ENCODE measurements at places on chromosomes 6 and 20. TPM values are rescaled to one million over a fixed set of nuclear protein-coding genes. Genes with fewer than 3 reads are reported as not detected.

GRM1 gene
- 0.09 TPM for total RNA-seq

C6orf52 gene
- 1.3 TPM for total RNA-seq

FILIP1 gene
- 17.4 TPM for total RNA-seq

SRSF6 gene
- 145 TPM for total RNA-seq

SLC26A8 gene
- total RNA-seq, result 1.2 TPM

DLL1 gene
- 12.9 TPM for total RNA-seq

FNDC11 gene
- 1.3 TPM for total RNA-seq

CCR6 gene
- total RNA-seq, result 0.83 TPM

PREX1 gene
- total RNA-seq, result 78.2 TPM

NOTCH4 gene
- total RNA-seq, result 63.6 TPM

VSTM2L gene
- 14.1 TPM for total RNA-seq

HLA-DMB gene
- 208 TPM for total RNA-seq

ZC3H12D gene
- 2.6 TPM for total RNA-seq

INSM1 gene
- total RNA-seq, result not detected

RIMS4 gene
- total RNA-seq, result 3.5 TPM

OOEP gene
- not detected for total RNA-seq

SLC16A10 gene
- total RNA-seq, result 11.9 TPM

ZSCAN31 gene
- 15.7 TPM for total RNA-seq

IFT52 gene
- 19.9 TPM for total RNA-seq

TSPO2 gene
- not detected for total RNA-seq

MUC22 gene
- not detected for total RNA-seq

BMP2 gene
- 12.4 TPM for total RNA-seq

GNAS-AS1 gene
- 0.97 TPM for total RNA-seq

RCAN2 gene
- total RNA-seq, result 9.0 TPM

TMC2 gene
- total RNA-seq, result 0.92 TPM

TRAPPC3L gene
- total RNA-seq, result not detected

HLA-DOA gene
- 31.2 TPM for total RNA-seq

THBD gene
- 77.6 TPM for total RNA-seq

ADGRG6 gene
- total RNA-seq, result 35.7 TPM

LAMA4 gene
- total RNA-seq, result 91.2 TPM

SSTR4 gene
- 0.35 TPM for total RNA-seq

OR2J3 gene
- total RNA-seq, result not detected

MACROD2 gene
- 73.0 TPM for total RNA-seq

COL9A3 gene
- total RNA-seq, result 0.89 TPM
